Pulmonary artery endothelial cell (primary cell): ENCODE measurements at places on chromosomes 11 and 22. TPM values are rescaled to one million over a fixed set of nuclear protein-coding genes. Genes with fewer than 3 reads are reported as not detected.

HBG2 gene
- not detected in 2 replicates for total RNA-seq

CCDC157 gene
- 1.3 and 1.6 TPM in 2 replicates for total RNA-seq

RAC2 gene
- 19.4 and 36.8 TPM in 2 replicates for total RNA-seq

FOXR1 gene
- total RNA-seq = not detected in 2 replicates

MCAM gene
- 1,937 and 2,031 TPM in 2 replicates for total RNA-seq

OR51A4 gene
- not detected in 2 replicates for total RNA-seq

OR51E2 gene
- not detected in 2 replicates for total RNA-seq

ZP1 gene
- not detected in 2 replicates for total RNA-seq

KRTAP5-11 gene
- total RNA-seq = not detected in 2 replicates

DGCR6L gene
- 40.2 and 43.1 TPM in 2 replicates for total RNA-seq

OR51V1 gene
- total RNA-seq = not detected in 2 replicates

IL17REL gene
- total RNA-seq = 0.04 and 0.20 TPM in 2 replicates

BACE1 gene
- total RNA-seq = 9.3 and 12.4 TPM in 2 replicates

RAB36 gene
- total RNA-seq = 0.74 and 2.0 TPM in 2 replicates

TSPAN18 gene
- total RNA-seq = 11.1 and 11.5 TPM in 2 replicates

ZC3H12C gene
- 13.3 and 26.4 TPM in 2 replicates for total RNA-seq

CNIH2 gene
- total RNA-seq = 0.04 and 0.07 TPM in 2 replicates

CXCR5 gene
- not detected in 2 replicates for total RNA-seq

ELF5 gene
- total RNA-seq = not detected in 2 replicates

FGF4 gene
- total RNA-seq = not detected in 2 replicates

TPBGL gene
- under 0.01 and 0.07 TPM in 2 replicates for total RNA-seq

C11orf97 gene
- not detected in 2 replicates for total RNA-seq

VSIG10L2 gene
- not detected in 2 replicates for total RNA-seq

C11orf87 gene
- total RNA-seq = not detected in 2 replicates

ANKK1 gene
- total RNA-seq = 0.07 and 0.11 TPM in 2 replicates

BEST1 gene
- under 0.01 and 0.04 TPM in 2 replicates for total RNA-seq

MMP11 gene
- total RNA-seq = 4.5 and 9.9 TPM in 2 replicates

TAF6L gene
- 20.3 and 29.1 TPM in 2 replicates for total RNA-seq

CARD16 gene
- total RNA-seq = 37.5 and 84.8 TPM in 2 replicates

RAB3IL1 gene
- 0.92 and 1.9 TPM in 2 replicates for total RNA-seq

OR6T1 gene
- not detected in 2 replicates for total RNA-seq

TMEM126B gene
- 53.0 and 71.9 TPM in 2 replicates for total RNA-seq

PPP6R3 gene
- 128 and 154 TPM in 2 replicates for total RNA-seq

PGA5 gene
- not detected in 2 replicates for total RNA-seq

NCAPH2 gene
- total RNA-seq = 32.1 and 47.6 TPM in 2 replicates

TIMP3 gene
- total RNA-seq = 0.07 and 0.85 TPM in 2 replicates

SART1 gene
- 52.8 and 60.4 TPM in 2 replicates for total RNA-seq

TRIM48 gene
- total RNA-seq = not detected in 2 replicates

WBP2NL gene
- total RNA-seq = 0.18 and 0.20 TPM in 2 replicates

TCN1 gene
- total RNA-seq = not detected in 2 replicates

P2RY2 gene
- total RNA-seq = 2.3 and 6.3 TPM in 2 replicates

OR5A1 gene
- not detected in 2 replicates for total RNA-seq

TRIM49 gene
- not detected in 2 replicates for total RNA-seq

DTX4 gene
- 0.20 and 0.21 TPM in 2 replicates for total RNA-seq

CSNK2A3 gene
- total RNA-seq = 1.4 and 3.6 TPM in 2 replicates

TTC38 gene
- 27.6 and 28.2 TPM in 2 replicates for total RNA-seq

MAPK11 gene
- 16.3 and 23.3 TPM in 2 replicates for total RNA-seq

PHLDB1 gene
- 67.0 and 79.3 TPM in 2 replicates for total RNA-seq

H19 gene
- 0.07 TPM in 1 of 2 replicates, not detected in the other for total RNA-seq

GNAZ gene
- 1.1 and 2.8 TPM in 2 replicates for total RNA-seq

SCUBE1 gene
- not detected in 2 replicates for total RNA-seq

CHRDL2 gene
- not detected in 2 replicates for total RNA-seq

TRPT1 gene
- total RNA-seq = 13.4 and 20.0 TPM in 2 replicates

SLC17A6 gene
- total RNA-seq = not detected in 2 replicates

LDLRAD3 gene
- 8.8 and 9.5 TPM in 2 replicates for total RNA-seq

EPS8L2 gene
- total RNA-seq = 2.0 and 3.0 TPM in 2 replicates
